ENCODE measurements at places on chromosomes 12 and 14.

- no peak for DNase-seq
Measured at GRCh38 chr14:98298481-98299244, 973.3 kb downstream of the BCL11B start.

GRCh38 chr12:50933459-50934124 is 18.8 kb upstream of the HIGD1C start:
- peak; percentile 45 for DNase-seq

GRCh38 chr12:47938594-47938993 is 24.8 kb upstream of the TMEM106C start:
- no peak for DNase-seq

DNA sequence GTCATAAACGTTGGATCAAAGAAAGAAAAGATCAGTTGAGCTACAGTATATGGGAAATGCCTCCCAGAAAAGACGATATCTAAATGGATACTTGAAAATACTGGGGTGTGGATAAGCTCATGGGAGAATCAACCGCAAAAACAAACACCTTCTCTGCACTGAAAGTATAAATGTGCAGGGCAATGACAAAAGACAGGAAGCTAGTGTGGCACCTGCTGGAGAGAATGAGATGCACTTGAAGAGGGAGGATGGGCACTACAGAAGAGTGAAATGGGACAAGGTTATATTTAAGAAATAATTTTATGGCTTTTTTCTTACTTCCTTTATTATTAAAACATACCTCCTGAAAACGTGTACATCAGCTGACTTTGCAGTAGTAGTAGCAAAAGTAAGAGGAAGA is 153.7 kb downstream of the PRKD1 start:
- no peak for DNase-seq

- DNase-seq = no peak
Measured at GRCh38 chr14:91041450-91041849, 19.0 kb downstream of the RPS6KA5 start.

- DNase-seq = peak; percentile 70
Measured at GRCh38 chr12:26786865-26787514, 46.0 kb downstream of the ITPR2 start.

DNA sequence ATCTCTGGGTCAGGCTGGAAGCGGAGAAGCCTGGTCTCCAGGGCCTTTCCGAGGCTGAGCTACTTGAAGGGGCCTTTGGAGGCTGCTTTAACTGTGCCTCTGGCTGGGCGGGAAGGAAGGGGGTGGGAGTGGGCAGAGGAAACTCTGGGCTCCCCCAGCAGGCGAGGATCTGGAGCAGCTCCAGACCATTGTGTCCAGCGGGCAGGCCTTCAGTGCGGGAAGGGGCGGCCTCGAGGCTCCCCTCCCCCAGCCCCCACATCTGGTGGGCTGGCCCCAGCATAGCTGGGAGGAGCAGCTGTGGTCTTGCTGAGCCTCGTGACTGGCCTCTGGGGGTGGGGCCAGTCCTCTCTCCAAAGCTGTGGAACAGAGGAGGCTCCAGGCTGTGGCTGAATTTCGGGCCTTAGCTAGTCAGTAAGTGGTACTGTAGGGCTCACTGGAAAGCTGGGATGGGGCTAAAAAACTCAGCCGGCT is 3.4 kb downstream of the TAMALIN start:
- peak; percentile 21 for DNase-seq

DNA sequence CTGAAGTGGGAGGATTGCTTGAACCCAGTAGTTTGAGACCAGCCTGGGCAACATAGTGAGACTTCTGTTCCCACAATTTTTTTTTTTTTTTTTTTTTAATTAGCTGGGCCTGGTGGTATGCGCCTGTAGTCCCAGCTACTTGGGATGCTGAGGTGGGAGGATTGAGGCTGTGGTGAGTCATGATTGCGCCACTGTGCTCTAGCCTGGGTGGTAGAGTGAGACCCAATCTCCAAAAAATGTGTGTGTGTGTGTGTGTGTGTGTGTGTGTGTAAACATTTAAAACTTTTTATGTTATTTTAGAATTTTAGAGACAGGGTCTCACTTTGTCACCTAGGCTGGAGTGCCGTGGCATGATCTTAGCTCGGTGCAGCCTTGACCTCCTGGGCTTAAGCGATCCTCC is 6.8 kb downstream of the PPP1R36 start:
- DNase-seq = peak; percentile 63

DNA sequence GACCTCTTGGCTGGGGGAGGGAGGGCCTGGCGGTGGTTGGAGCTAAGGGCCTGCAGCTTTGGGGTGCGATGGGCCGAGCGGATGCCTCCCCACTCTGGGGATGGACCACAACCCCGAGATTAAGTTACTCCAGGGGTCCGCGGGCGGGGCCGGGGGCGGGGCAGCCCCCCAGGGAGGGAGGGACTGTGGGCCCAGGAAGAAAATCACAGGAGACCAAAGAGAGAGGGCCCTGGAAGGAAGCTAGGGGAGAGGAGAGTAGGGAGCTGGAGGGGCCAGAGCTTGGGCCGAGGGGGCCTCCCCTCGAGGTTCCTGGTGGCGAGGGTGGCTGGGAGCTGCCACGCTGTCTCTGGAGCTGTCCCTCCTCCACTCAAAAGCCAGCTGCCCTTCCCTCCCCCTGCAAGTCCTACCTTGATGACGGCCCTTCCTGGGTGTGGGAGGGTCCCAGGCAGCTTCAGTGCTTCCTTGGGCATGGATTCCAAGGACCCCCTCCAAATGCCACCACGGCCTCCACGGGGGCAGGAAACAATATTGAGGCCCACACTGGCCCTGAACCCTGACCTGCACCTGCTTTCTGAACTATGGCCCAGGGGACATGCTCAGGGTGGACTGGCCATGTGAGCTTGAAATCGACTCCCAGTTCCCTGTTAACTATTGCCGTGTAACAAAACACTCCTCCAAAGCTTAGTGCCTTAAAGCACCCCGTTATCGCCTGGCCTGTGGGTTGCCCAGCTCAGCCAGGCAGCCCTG is 610 bp upstream of the NUDT14 start:
- no peak for DNase-seq

Measured in HT1080 (cell line).